Prostate gland (tissue), 2 donors: ENCODE measurements at places on chromosomes 4 and X.

GRCh38 chr4:41285864-41286235 is 29.1 kb downstream of the UCHL1 start:
- no peaks in the 10 kb centered on the region for H3K27me3 ChIP-seq
- no peaks in the 10 kb centered on the region for H3K36me3 ChIP-seq
- no peak for DNase-seq
- H3K27ac ChIP-seq, result no peak overlapping the region
- no peaks in the 10 kb centered on the region for H3K4me1 ChIP-seq

- H3K4me3 ChIP-seq, result no peak overlapping the region
- no peaks in the 10 kb centered on the region for H3K27me3 ChIP-seq
- no peaks in the 10 kb centered on the region for H3K4me1 ChIP-seq
- no peak overlapping the region for H3K27ac ChIP-seq
Measured at GRCh38 chr4:126215759-126216158, 901.0 kb downstream of the FAT4 start.

- no peak overlapping the region for H3K27ac ChIP-seq
- H3K4me3 ChIP-seq, result no peak overlapping the region
- no peak for DNase-seq
- H3K36me3 ChIP-seq, result no peaks in the 10 kb centered on the region
- H3K27me3 ChIP-seq, result no peaks in the 10 kb centered on the region
Measured at GRCh38 chr4:181745933-181746625, 497.1 kb upstream of the TENM3 start.

GRCh38 chrX:71215338-71215912 is 7.6 kb upstream of the GJB1 start:
- H3K4me3 ChIP-seq, result no peak overlapping the region
- H3K4me1 ChIP-seq, result no peaks in the 10 kb centered on the region
- no peaks in the 10 kb centered on the region for H3K27me3 ChIP-seq
- H3K27ac ChIP-seq, result no peak overlapping the region
- no peaks in the 10 kb centered on the region for H3K36me3 ChIP-seq

GRCh38 chrX:110133735-110134370 is 130.9 kb downstream of the TMEM164 start:
- no peaks in the 10 kb centered on the region for H3K4me1 ChIP-seq
- no peak overlapping the region for H3K4me3 ChIP-seq
- DNase-seq, result peak; percentile 8
- H3K36me3 ChIP-seq, result no peaks in the 10 kb centered on the region
- no peak overlapping the region for H3K27ac ChIP-seq
